ENCODE measurements at places on chromosomes 12 and 14. TPM values are rescaled to one million over a fixed set of nuclear protein-coding genes. Genes with fewer than 3 reads are reported as not detected.

The LBHD2 gene
- not detected for total RNA-seq

The EAPP gene
- 16.6 TPM for total RNA-seq

The TMCC3 gene
- total RNA-seq: 0.92 TPM

The NAP1L1 gene
- total RNA-seq: 620 TPM

Measured in Panc1 (cell line).